ENCODE measurements at places on chromosomes 12 and 14.
A peak's percentile ranks its signal among the peaks of the same experiment; 100 is the strongest.

- DNase-seq = peak; percentile 93
These were observed 57.3 kb downstream of the DAD1 start for GRCh38 chr14:22531451-22532344.

GRCh38 chr12:120630104-120630892 lies 10.1 kb upstream of the CABP1 start:
- DNase-seq = no peak

DNA sequence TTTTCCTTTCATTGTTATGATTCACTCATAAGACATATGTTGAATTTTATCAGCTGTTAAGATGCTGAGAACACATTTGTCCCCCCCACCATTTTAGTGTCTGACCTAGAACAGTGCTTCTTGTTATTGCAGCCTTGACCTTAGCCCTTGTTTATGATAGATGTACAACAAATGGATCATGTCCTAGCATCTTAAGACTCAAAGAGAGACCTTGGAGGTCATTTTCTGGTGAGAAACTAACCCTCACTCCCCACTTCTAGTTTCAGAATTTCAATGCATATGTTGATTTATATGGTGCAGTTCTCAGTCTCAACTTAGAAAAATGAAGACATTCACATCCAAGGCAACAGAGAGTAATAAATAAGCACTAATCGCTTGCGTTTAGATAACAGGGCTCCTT lies 391.2 kb downstream of the AEBP2 start:
- peak; percentile 29 for DNase-seq

DNA sequence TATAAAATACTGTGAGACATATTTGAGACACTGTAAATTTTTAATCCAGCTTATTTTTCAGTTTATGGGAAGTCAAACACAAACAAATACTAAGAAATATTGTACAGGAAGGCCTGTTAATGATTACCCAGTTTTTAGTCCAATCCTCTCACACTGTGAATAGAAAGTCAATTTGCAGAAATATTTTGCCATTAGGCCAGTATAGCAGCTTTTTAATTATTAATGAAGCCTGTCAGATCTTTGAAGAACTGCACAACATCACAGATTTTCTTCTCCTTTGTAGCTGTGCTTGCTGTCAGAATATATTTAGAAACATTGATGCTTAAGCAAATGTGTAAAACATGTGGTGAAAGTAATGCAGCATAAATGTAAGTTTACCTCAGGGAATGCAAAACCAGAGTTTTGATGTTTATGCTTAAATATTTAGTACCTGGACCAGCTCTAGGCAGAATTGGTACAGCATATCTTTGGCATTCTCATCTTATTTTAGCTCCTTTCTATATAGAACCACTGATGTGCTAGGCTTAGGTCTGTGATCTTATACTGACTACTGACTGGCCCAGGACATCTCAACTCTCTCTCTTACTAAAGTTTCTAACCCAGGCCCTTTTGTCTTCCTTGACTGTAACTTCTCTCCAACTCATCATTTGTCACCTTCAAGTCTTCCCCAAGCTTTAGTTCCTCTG lies 230.8 kb upstream of the NAV3 start:
- DNase-seq = no peak

DNA sequence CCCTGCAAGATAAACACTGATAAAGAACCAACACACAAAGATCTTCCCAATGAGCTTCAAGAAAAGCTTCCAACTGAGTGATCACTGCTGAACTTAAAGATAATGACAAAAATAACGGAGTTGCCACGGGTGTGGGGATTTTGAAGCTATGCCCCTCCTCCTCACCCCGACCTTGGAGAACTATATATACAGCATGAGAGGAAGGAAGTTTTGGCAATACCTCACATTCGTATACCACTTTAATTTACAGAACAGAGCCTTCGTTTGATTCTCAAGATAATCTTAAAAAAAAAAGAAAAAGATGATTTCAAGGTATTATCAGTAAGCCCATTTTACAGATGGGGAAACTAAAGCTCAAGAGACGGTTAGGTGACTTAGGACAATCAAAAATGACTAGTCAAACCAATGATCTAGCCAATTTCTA lies 715 bp downstream of the NEK9 start:
- peak; percentile 25 for DNase-seq

DNA sequence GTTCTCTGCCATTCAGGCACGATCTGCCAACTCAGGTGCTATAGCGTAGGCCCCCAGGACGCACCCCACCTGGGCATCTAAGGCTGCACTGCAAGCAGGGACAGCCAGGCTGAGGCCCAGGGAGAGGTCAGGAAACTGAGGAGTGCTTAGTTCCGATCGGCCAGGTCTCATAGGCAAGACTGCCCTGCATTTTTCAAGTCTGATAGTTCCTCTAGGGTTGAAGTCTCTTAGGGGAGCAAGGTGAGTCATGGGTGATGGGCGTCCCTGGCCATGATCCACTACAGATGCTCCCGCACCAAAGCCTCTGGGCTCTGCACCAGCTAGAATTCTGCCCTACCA lies 13.2 kb downstream of the NOPCHAP1 start:
- DNase-seq = no peak

GRCh38 chr12:17304503-17305347 lies 698.8 kb upstream of the LMO3 start:
- DNase-seq = no peak
